ENCODE measurements at places on chromosomes 5 and 9.

DNA sequence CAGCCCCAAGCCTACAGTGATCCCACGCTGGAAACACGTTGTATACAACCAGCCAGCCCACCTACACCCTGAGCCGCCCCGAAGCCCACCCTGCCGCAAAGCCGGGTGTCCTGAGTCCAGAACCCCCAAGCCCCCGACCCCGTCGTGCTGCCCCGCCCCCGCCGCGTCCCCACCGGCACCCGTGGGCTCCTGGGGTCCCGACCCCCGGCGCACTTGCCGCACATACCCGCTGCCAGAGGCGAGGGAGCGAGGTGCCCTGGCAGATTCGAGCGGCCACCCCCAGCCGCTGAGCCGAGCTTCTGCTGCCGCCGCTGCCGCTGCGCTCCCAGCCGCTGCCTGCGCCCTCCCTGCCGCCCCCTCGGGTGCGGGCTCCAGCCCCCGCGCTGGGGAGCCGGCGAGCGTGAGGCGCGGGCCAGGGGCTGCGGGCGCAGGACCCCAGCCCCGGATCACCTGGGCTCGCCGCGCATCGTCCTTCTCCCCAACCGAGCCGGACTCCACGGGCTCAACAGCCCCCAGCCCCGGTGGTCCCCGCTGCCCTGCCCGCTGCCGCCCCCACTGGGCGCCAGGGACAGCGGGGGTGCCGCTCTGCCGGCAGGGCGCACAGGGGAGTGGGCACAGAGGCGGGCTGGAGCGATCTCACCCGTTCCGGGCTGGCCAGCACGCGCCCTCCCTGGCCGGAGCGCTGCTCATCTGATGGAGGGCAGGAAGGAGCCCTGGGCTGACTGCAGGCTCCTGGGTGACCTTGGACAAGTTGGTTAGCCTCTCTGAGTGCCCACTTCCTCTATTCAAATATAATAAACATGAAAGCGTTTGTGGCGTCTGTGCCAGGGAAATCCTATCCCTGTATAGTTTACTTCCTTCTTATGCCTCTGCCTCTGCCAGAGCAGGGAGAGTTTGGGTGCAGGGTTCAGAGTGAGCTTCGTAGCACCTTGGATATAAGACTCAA lies at the start of gene HTR4:
TSS of gene HTR4 (minus strand) at position 692 of the 946 bp plus-strand sequence. CDS start 17,513 bp downstream, outside the sequence.
- no peak for DNase-seq

- no peak for DNase-seq
Measured at GRCh38 chr5:171825051-171825450, 39.4 kb downstream of the SMIM23 start.

DNA sequence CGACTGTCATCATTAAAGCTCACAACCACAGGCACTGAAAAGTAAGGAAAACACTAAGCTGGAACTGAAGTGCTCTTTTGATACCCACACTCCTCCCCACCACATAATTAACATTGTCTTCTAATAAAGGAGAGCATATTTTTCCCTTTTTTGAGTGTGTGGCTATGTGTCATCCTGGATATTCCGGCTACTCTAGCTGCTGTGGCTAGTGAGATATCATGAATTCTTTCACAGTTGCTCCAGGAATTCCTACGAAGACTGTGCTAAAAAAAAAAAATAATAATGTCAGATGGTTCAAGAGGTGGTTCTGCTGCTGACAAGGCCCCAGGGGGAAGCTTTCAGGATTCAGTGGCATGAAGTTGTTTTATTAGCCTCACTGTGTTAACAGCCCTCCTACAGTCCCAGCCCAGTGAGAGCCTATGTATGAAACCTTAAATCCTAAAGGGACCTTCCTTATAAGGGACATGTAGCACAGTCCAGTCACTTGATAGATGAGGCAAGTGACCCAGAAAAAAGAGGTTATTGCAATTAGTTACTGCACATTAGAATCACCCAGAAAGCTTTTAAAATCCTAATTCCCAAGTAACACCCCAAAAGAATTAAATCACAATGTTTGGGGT lies 46.6 kb downstream of the TMEM252 start:
- DNase-seq, result no peak

GRCh38 chr5:1642621-1643061 lies 118.9 kb upstream of the LPCAT1 start:
- DNase-seq, result no peak

DNA sequence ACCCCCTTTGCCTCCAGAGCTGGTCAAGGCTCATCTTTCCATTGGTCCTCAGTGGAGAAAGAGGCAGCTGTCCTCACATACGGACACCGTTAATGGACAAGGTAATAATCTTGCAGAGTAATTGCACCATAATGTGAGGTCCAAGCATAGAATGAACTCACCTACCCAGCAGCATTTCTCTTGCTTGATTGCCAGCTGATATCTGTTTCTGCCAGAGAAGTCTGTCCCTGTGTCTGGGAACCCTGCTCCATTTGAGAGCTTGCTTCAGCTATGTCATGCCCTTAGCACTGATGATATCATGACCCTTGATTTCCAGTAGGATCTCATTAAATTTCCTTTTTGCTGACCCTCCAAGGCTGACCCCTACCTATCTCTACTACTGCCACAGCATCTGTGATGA lies 154.6 kb downstream of the PIK3R1 start:
- DNase-seq, result no peak

GRCh38 chr5:34034534-34035327 lies 8.3 kb downstream of the C1QTNF3 start:
- no peak for DNase-seq

DNA sequence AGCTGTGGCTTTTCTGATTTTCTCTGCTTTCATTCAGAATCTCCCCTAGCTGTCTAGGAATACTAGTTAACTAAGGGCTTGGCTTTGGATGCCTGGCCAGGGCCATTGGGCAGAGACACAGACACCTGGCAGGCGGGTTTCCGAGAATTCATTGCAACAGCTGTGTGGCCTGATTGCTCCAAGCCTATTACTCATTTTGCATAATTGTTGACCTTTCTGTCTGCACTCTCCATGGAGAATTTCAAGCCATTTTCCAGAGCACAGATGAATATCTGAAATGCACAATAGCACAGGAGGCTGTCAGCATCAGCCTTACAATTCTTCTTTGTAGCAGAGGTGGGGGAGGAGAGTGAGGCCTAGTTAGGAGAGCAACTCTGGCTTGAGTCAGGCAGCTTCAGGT lies 310.5 kb downstream of the DMAC1 start:
- DNase-seq, result no peak

DNA sequence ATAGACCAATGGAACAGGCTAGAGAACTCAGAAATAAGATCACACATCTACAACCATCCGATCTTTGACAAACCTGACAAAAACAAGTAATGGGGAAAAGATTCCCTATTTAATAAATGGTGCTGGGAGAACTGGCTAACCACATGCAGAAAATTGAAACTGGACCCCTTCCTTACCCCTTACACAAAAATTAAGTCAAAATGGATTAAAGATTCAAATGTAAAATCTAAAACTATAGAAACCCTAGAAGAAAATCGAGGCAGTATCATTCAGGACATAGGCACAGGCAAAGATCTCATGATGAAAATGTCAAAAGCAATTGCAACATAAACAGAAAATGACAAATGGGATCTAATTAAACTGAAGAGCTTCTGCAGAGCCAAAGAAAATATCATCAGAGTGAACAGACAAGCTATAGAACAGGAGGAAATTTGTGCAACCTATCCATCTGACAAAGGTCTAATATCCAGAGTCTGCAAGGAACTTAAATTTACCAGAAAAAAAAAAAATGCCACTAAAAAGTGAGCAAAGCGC lies 43.8 kb downstream of the MRPS27 start:
- no peak for DNase-seq

GRCh38 chr9:75185585-75186170 lies 97.4 kb downstream of the OSTF1 start:
- peak; percentile 58 for DNase-seq

- no peak for DNase-seq
Measured at GRCh38 chr9:80701061-80701460, 988.3 kb downstream of the TLE1 start.

DNA sequence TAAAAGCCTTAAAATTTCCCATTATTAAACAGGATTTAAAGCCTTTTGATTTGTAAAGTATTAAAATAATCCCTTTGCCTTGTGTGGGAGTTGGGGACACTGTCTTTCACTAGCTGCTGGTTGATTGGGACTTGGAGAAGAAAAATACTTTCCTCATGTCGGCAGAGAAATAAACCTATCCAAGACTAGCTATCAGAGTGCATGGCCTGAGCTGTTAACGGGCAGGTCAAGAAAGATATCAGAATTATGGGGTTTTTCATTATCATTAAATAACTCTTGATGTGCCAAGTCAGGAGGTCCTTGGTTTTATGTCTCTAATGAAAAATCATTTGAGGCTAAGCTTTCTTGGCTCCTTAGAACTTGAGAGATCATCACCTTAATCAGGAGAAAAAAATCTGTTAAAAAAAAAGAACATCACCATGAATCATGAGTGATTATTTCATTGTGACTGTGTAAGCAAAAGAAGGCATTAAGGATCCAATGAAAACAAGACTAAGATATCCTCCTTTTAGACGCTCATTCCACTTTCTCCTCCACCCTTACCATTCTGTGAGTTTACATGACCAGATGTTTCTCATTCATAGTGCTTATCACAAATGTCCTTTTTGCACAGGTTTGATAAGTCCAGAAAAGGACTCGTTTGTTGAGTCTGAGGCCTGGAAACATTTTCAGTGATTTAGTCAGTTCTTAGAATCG lies 140.4 kb upstream of the EGFLAM start:
- no peak for DNase-seq

GRCh38 chr5:78798673-78799029 lies 150.1 kb upstream of the LHFPL2 start:
- DNase-seq, result no peak

DNA sequence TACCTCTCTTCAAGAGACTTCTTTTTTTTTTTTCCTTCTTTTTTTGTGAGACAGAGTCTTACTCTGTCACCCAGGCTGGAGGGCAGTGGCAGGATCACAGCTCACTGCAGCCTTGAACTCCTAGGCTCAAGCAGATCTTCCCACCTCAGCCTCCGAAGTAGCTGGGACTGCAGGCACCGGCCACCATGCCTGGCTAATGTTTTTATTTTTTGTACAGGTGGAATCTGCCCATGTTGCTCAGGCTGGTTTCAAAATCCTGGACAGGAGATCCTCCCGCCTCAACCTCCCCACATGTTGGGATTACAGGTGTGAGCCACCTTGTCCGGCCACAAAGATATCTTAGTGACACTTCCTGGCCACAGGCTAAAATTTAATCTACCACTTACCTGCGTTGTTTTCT lies 42.9 kb upstream of the F2RL1 start:
- no peak for DNase-seq

GRCh38 chr5:5751987-5752386 lies 329.5 kb downstream of the ICE1 start:
- no peak for DNase-seq

DNA sequence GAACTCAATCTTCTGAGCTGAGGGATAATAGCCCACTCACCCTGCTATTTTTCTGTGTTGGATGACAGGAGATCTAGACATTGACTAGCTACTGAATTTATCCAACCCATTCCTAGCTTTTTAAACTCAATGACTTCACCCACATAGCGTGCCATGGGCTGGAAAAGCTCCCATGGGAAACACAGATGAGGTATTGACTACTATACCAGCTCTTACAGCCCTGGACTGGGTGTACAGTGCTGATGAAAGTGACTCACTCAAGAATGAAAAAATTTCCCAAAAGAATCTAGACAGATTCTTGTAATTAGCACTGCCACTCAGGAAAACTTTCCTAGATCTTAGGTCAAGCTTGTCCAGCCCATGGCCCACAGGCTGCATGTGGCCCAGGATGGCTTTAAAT lies 72.7 kb upstream of the NREP start:
- DNase-seq, result no peak

DNA sequence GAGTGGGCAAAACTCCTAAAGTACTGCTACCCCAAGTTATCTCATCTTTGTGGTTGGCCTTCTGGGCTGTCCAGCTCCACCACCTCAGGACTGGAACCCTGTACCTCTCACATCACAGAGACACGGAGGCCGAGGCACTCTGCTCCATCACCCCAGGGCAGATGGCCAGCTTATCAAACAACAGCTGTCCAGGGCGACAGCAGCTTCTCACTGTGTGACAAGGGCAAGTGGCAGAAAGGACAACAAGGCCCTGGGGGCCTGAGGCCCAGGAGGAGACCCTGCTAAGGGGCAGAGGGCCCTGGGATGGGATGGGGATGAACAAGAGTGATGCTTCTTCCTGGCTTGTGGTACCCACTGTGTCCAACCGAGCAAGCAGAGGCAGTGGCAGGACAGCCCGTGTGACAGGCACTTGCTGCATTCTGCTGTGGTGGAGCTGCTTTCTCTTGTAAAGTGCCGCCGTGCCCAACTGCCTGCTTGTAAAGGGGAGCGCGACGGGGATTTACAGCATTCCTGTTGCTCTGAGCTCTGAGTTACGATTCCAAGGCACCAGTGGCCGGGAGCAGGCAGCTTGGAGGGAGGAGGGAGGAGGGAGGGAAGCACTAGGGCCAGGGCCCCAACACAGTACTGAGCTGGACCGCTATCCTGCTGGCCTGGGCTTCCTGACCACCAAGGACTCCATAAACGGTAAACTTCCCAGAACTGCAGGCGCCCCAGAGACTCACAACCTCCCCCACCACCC lies 71.2 kb downstream of the SHB start:
- DNase-seq, result no peak
